ENCODE measurements at places on chromosomes 12 and 14. TPM values are rescaled to one million over a fixed set of nuclear protein-coding genes. Genes with fewer than 3 reads are reported as not detected.

GRCh38 chr12:46318037-46318436, 49.2 kb upstream of the SLC38A1 start:
- DNase-seq = no peak

GRCh38 chr12:5923043-5923605, 21.9 kb downstream of the ANO2 start:
- DNase-seq = no peak

Gene POLE
- total RNA-seq = 230 TPM

Gene KRT7
- total RNA-seq = not detected

Gene AGAP2
- total RNA-seq = 26.5 TPM

Gene SRRM4
- total RNA-seq = not detected

Data from OCI-LY7 (cell line).